Astrocyte (in vitro differentiated cells and primary cell): ENCODE measurements at places on chromosomes 2 and 18. TPM values are rescaled to one million over a fixed set of nuclear protein-coding genes. Genes with fewer than 3 reads are reported as not detected.

The YES1 gene
- total RNA-seq, result 63.0 and 68.2 TPM in 2 replicates

The HOXD13 gene
- total RNA-seq, result not detected in 2 replicates

The PIKFYVE gene
- 29.8 and 32.2 TPM in 2 replicates for total RNA-seq

The FAM210A gene
- total RNA-seq, result 18.0 and 21.9 TPM in 2 replicates

The LAMA3 gene
- total RNA-seq, result 0.50 and 0.86 TPM in 2 replicates

The MYL1 gene
- total RNA-seq, result 8.7 and 11.1 TPM in 2 replicates

The PIK3C3 gene
- 104 and 106 TPM in 2 replicates for total RNA-seq

The GAREM1 gene
- 9.0 and 9.9 TPM in 2 replicates for total RNA-seq

The ALLC gene
- not detected in 2 replicates for total RNA-seq

The GRB14 gene
- 8.6 and 11.1 TPM in 2 replicates for total RNA-seq

The STPG4 gene
- 0.55 and 0.64 TPM in 2 replicates for total RNA-seq

The PPP1CB gene
- 250 and 263 TPM in 2 replicates for total RNA-seq

The DCDC2C gene
- not detected in 2 replicates for total RNA-seq

The CXCR4 gene
- total RNA-seq, result 2.8 and 4.1 TPM in 2 replicates

The SLC38A11 gene
- not detected in 2 replicates for total RNA-seq

The NOL4 gene
- total RNA-seq, result 1.9 and 2.1 TPM in 2 replicates

The LGALSL gene
- 12.4 and 14.0 TPM in 2 replicates for total RNA-seq

The ZNF236 gene
- 10.9 and 13.3 TPM in 2 replicates for total RNA-seq

The CFAP221 gene
- 0.29 and 0.61 TPM in 2 replicates for total RNA-seq

The CRYGC gene
- not detected in 2 replicates for total RNA-seq

The CD226 gene
- 0.07 and 0.12 TPM in 2 replicates for total RNA-seq

The AQP4 gene
- 0.22 TPM in 1 of 2 replicates, not detected in the other for total RNA-seq

The CDKL4 gene
- 0.34 and 1.4 TPM in 2 replicates for total RNA-seq

The SLC9A4 gene
- 0.07 and 0.09 TPM in 2 replicates for total RNA-seq

The UGT1A3 gene
- not detected in 2 replicates for total RNA-seq

The LYG1 gene
- total RNA-seq, result 1.1 and 1.3 TPM in 2 replicates

The WDPCP gene
- total RNA-seq, result 13.6 and 15.1 TPM in 2 replicates
